Stimulated activated CD4-positive, alpha-beta T cell treated with anti-CD3 and anti-CD28 coated beads, Interleukin-12 subunit alpha, Interleukin-12 subunit beta, amount 100 ng/mL, for 24 hours (primary cell): ENCODE measurements at places on chromosomes 3 and 15.

DNA sequence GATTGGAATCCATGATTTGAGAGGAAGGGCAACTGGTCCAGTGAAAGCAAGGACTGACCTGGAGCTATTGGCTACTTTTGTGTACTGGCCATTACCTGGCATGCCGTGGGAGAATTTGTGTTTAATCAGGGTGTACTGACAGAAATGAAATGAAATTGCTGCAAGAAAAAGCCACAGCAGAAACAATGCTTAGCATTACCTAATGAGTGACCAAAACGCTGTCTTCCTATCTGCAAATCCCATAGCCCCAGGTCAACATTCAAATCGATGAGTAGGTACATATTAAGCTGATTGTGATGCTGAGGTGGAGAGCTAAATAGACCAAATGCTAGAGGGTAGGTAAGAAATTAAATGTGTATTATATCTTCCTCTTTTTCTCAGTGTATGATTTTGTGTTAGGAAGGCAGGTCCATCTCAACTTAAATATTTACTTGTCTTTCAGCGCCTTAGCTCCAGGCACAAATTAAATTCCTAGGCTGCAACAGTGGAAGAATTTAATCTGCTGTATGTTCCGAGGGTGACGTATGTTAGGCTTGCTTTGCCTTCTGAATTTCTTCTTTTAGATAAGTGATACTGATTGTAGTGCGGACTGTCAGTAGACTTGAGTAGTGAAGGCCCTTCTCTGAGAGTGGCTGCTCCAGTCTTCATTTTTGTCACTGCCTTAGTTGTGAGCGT is 331.1 kb downstream of the SV2B start:
- DNase-seq: no peak

DNA sequence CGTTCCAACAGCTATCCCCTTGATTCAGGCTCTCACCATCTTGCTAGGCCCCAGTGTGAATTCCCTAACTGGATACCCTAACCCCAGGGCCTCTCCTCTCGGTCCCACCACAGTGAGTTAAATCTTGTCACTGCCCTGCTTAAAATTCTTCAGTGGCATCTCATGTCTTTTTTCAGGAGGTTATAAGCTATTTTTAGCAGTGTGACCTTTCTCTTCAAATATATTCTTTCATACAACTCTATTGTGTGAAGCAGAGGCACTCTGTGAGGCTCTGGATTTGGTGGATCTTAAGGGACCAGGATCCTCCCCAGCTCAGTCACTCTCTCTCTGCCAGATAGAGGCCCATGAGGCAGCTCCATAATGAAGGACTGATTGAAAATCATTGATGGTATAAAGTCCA is 760.4 kb downstream of the NTRK3 start:
- DNase-seq: no peak

GRCh38 chr3:69922521-69923000 is 77.0 kb upstream of the SAMMSON start:
- no peak for DNase-seq

DNA sequence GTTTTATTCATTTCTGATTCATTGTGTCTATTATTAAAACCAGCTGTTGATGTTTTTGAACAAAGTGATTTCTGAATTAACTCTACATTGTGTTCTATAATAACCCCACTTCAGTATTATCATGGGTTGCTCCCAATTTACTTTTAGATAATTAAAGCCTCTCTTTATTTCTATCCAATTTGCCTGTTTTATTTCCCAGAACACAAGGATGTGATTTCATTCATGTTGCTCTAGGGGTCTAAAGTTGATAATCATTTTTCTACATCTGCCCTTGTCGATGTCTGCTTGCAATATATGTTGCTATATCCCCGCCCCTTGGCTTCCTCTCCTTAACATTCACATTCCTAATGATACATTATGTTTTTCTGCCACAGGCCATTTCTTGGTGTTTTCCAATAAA is 747.3 kb downstream of the CADM2 start:
- DNase-seq: no peak

DNA sequence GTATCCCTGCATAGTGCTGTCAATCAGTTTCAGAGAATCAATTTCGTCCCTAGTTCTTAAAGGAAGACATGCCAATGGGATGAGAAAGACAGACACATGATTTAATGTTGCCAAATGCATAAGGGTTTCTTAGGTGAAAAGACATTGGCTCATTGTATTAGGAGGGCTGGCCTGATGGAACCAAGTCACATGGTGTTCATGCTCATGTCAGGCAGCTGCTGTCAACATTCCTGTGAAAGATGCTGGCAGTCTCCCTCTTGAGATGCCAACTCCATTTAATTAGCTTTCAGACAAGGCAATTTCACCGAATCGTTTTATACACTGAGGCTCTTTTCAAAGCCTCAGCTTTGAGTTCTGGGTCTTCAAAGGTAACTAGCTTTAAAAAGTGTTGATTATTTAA is 16.1 kb upstream of the IL1RAP start:
- no peak for DNase-seq

GRCh38 chr3:29339016-29339833 is 58.4 kb downstream of the RBMS3 start:
- DNase-seq: no peak

DNA sequence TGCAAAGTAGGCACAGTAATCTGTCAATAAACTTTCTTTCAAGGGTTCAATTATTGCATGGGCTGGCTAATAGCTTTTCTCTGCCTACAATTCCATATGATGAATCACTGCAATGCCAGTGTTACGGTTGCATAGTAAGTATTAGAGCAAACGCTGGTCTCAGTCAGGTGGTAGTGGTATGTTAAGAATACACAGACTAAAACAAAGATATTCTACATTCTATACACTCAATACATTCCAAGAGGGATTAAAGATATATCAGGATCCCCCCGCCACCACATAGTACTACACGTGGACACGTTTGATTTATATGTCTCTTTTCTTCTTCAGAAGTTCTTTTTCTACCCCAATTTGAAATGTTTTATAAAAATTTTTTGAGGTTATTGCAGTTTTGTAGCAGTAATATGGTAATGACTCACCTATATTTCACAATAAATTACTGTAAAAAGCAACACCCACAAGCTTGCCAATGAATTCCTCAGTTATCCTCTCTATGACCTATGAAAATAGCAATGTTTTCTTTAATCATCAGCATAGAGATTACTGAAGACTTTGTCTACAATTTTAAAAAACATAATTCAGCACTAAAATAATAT is 68.2 kb downstream of the CD200R1L start:
- DNase-seq: no peak

- no peak for DNase-seq
Measured at GRCh38 chr3:26449996-26450395, 172.6 kb upstream of the LRRC3B start.

DNA sequence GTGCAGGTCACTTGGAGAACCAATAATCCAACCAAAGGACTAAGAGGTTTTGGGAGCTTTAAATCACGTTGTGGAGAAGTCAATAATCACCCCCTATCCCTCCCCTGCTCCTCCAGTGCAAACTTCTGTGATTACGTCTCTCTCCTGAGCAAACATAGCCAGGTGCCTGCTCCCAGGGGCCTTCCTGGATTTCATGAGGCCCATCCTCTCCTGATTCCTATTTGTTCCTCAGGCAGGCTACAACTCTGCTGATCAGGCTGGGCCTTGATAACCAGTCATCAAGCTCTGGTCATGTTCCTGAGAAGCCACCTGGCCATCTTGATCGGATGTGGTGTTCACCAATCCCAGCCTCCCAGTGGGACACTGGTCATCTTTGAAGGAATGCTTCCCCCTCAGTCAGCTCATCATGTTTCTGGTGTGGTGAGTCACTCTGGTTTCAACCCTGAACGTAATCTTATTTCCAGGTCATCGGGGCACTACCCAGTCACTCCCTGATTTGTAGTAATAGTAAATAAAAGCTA is 2.9 kb upstream of the ZNF710 start:
- DNase-seq: no peak

DNA sequence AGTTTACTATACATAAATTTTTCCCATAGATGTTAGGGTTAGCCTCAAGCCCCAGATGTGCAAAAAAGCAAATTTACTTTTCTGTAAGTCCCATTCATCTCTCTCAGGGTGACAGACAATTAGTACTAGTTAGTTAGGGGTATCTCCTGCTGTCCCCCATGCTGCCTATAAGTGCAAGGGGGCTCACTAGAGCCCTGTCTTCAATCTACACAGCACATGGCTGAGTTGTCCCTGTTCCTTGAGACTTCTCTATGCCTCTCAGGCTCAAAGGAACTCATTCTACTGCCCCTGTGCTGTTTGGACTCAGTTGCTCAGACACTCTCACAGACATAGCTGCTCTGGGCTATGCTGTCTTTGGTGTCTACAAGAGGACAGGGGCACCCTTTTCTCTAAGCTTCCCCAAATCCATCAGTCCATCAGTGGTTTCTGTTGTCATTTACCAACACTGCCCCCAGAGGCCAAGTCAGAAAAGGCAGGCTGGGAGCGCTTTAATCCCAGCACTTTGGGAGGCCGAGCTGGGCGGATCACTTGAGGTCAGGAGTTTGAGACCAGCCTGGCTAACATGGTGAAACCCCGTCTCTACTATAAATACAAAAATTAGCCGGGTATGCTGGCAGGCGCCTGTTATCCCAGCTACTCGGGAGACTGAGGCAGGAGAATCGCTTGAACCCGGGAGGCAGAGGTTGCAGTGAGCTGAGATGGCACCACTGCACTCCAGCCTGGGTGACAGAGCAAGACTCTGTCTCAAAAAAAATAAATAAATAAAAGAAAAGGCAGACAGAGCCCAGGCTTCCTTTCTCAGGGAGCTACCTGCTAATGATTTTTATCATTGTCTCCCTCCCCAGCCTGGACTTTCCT is 31.4 kb upstream of the PRTG start:
- DNase-seq: peak; percentile 47

DNA sequence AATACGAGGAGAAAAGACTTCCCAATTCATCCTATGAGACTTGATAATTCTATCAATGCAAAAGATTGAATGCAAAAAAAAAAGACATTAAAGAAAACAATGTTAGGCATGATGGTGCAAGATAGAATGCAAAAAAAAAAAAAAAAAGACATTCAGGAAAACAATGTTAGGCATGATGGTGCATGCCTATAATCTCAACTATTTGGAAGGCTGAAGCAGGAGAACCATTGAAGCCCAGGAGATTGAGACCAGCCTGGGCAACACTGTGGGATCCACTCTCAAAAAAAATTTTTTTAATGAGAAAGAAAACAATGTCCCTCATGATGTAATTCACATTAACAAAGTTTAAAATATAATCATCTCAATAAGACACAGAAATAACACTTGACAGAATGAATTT is 75.9 kb downstream of the MYO9A start:
- no peak for DNase-seq

DNA sequence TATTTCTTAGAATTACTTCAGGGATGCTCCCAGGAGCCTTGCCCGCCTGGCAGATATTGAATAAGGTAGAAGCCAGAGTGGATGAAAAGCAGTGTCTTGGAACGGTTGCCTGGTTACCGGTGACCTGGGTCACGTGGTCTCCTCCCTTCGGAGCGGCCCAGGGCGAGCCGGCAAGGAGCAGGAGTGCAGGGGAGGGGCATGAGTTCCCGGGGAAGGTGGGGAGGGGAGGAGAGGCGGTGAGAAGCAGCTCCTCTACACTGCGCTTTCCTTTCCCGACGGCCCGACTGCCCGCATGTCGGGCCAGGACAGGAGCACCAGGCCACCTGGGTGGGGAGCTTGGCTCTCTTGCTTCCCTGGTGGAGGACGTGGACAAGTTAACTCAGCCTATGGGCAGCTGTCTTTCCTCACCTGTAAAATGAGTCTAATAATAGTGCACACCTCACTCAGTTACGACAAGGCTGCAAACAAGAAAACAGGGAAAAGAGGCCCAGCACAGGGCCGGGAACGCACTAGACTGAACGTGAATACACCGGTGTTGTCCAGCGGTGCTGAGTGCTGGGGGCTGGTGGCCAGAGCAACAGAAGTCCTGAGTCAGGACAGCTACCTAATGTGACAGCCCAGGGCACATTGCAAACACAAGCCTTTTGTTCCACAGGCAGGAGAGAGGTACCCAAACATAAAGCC is 198.3 kb downstream of the ADAMTS9 start:
- DNase-seq: no peak

DNA sequence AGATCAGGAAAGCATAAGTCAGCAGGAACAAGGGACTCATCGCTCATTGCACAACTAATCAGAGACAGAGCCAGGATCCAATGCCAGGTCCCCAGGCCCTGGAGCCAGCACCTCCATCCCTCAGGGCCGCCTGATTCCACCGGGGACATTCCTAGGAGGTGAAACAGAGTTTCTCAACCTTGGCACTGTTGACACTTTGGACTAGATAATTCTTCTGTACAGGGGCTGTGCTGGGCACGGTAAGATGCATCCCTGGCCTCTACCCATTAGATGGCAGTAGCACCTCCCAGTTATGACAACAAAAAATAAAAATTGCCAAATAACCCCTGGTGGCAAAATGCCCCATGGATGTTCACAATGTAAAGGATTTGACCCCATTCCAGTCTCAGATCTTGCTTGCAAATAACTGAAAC is 127.7 kb downstream of the MTHFS start:
- DNase-seq: no peak

- no peak for DNase-seq
Measured at GRCh38 chr3:25043177-25043576, 384.9 kb upstream of the RARB start.

GRCh38 chr15:22259881-22260421 is 179.6 kb downstream of the OR4M2 start:
- no peak for DNase-seq

GRCh38 chr3:118936811-118937210 is 97.8 kb downstream of the IGSF11 start:
- no peak for DNase-seq

- DNase-seq: no peak
Measured at GRCh38 chr15:50057905-50058639, 61.0 kb downstream of the ATP8B4 start.

GRCh38 chr15:39114690-39115378 is 466.0 kb upstream of the THBS1 start:
- no peak for DNase-seq

DNA sequence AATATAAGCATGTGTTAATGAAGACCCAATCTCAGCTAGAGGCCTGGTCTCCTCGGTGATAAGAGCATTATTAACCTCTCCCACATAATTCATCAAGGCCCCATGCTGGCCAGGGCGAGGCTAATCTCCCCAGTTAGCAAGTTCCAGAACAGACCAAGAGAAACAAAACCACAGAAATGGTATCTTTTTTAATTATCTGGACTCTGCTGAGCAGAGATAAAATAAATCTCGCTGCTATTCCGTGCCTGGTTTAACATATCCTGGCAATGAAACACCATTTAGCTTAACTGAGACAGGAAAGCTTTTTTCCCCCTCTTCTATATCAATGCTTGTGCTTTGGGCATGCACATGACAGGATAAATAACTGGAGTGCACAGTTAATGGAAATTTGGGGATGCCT is 72.5 kb upstream of the ARHGEF3 start:
- no peak for DNase-seq

DNA sequence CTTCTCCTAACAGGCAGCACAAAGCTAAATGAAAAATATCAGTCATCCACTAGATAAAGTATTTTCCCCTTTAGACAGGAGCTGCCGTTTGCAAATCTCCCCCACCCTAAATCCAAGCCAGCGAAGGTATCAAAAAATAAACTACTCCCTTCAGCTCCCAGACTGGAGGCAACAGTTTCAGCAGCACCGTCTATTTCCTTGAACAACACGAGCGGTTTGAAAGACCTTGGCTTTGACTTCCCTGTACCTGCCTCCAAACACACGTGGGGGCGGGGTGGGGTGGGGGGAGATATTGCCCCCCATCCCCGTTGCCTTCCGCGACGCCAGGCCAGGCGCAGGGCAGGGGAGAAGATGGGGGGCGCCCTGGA is 832 bp upstream of the CACNA1D start:
- DNase-seq: no peak
